NCI-H748 treated with DMSO at 0.1 percent for 48 hours (cell line): ENCODE measurements at places on chromosomes 3 and 15.

DNA sequence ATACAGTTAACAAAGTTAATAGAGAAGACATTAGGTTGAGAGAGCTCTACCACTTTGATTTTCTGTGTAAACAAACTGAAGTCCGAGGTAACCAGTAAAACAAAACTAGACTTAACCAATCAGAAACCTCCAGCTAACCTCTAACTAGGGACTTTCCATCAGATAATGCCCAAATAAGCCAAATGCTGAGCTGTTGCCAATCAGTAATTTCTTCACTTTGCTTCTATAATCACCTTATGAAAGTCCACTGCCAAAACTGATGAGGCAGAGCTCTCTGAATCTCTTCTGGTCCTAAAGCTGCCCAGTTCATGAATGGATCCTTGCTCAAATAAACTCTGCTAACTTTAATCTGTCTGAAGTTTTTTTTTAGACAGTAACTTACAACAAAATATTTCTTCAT is 448.0 kb upstream of the NECTIN3 start:
- DNase-seq = no peak

GRCh38 chr3:183313351-183313750 is 60.3 kb downstream of the B3GNT5 start:
- DNase-seq = no peak

- DNase-seq = no peak
These were observed 4.3 kb downstream of the RBP1 start for GRCh38 chr3:139534992-139535879.

GRCh38 chr15:57824186-57824585 is 117.7 kb downstream of the POLR2M start:
- no peak for DNase-seq

GRCh38 chr15:88695691-88696251 is 57.0 kb downstream of the ISG20 start:
- DNase-seq = no peak

- DNase-seq = no peak
These were observed 44.0 kb downstream of the PLSCR2 start for GRCh38 chr3:146425341-146425740.

DNA sequence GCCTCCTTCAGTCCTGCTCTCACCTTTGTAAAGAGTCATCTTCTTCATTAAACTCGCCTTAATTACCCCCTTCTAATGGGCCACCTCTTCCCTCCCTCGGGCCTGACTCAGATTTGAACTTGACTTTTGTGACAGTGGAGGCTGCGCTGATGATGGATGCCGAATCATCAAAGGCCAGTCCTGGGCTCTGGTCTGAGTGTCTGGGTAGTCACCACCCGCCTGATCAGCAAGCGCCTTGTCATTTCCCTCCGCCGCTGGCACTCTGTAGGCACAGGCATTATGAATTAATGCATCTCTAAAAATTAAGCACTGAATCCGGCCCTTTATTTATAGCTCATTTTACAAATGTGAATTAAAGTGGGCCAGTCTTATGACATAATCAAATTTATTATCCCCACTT is 116.7 kb upstream of the PROK2 start:
- no peak for DNase-seq

GRCh38 chr3:184077881-184078280 is 19.0 kb upstream of the HTR3E start:
- no peak for DNase-seq

DNA sequence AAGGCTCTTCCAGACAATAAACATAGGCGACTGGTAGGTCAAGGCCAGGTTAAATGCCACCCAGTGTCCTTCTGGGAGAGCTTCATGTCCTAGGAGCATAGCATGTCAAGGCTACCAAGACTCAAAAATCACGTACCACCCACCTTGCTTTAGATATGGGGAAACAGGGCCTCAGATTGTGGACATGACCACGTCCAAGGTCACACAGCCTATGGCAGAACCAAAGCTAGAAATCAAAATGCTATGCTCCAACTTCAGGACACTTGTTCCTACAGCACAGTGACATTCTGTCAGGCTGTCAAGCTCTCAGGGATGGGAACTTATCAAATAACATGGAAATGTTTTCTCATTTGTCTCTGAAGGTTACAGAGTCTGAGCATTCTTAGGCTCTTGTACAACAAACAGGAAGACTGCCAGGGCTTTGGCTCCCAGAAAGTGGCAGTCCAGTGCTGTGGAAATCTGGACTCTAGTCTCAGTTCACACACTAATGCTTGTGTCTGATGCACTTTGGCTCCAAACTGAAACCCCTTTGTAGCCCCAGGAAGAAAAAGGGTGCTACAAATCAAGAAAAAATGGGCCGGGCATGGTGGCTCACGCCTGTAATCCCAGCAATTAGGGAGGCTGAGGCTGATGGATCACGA is 170.4 kb upstream of the LPP start:
- DNase-seq = no peak

DNA sequence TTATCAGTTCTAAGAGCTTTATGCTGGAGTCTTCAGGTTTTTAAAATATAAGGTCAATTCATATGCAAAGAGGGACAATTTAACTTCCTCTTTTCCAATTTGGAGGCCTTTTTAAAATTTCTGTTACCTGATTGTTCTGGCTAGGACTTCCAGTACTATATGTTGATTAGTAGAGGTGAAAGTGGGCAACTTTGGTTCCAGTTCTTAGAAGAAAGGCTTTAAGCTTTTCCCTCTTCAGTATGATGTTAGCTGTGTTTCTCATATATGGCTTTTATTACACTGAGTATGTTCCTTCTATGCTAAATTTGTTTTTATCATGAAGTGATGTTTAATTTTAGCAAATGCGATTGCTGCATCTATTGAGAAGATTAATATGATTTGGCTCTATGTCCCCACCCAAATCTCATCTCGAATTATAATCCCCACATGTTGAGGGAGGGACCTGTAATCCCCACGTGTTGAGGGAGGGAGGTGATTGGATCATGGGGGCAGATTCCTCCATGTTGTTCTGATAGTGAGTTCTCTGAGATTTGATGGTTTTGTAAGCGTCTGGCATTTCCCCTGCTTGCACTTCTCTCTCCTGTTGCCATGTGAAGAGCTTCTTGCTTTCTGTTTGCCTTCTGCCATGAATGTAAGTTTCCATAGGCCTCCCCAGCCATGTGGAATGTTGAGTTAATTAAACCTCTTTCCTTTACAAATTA is 33.8 kb downstream of the FAIM start:
- no peak for DNase-seq

GRCh38 chr15:85582131-85583079 is 202.0 kb downstream of the AKAP13 start:
- DNase-seq = no peak

GRCh38 chr3:98185180-98185579 is 18.7 kb downstream of the OR5H15 start:
- DNase-seq = no peak

GRCh38 chr3:138065949-138066348 is 49.5 kb downstream of the DZIP1L start:
- DNase-seq = no peak

GRCh38 chr15:29476503-29477080 is 207.0 kb upstream of the NSMCE3 start:
- DNase-seq = no peak

DNA sequence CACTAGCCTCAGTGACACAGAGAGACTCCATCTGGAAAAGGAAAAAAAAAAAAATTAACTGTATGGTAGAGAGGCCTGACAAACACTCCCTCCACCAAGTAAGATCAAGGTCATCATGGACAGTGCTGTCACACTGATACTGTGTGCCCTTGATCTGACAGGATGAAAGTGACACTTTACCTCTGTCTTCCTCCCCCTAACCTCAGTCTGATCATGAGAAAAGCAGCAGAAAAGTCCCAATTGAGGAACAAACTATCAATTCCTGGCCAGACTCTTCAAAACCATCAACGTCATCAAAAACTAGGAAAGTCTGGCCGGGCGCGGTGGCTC is 26.7 kb downstream of the PGPEP1L start:
- DNase-seq = no peak

- no peak for DNase-seq
These were observed 63.0 kb downstream of the ADAMTS17 start for GRCh38 chr15:100278596-100279380.

- no peak for DNase-seq
These were observed 100.3 kb downstream of the FNDC3B start for GRCh38 chr3:172139528-172140276.

DNA sequence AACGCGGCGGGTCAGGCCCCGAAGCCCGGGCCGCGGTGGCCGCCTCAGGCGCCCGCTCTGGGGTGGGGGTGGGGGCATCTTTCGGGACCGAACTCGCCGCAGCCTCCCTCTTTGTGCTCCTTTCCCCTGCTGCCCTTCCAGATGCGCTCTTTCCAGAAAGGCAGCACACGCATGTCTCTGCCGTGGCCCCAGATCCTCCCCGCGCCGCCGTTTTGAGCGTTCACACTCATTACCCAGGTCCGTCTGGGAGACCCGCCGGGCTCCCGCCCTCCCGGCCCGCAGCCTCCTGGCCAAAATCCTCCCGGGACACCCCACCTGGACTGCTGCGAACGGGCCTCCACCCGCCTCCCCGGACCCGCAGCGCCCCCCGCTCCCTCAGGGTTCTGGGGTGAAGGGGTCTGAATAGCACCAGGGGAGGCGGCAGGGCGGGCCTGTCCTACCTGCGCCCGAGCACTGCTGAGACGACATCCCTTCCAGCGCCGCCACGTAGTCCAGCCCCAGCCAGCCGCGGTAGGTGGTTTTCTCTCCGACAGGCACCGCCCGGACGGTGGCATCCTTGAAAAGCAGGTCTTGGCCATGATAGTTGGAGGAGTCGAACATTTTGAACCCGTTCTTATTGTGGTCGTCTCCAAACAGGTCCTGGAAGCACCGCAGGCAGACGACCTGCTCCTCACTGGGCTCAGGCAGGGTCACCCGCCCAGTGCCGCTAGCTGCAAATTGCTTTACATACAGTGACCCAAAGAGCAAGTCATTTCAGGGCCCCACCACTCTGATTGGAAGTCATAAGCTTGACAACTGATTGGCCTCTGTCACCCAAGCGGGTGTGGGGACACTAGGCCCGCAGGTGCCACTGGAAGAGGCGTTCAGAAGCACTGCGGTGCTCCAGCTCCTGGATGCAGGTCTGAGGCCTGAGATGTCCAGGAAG is 25.9 kb downstream of the MELTF start:
- no peak for DNase-seq

- DNase-seq = peak; percentile 18
These were observed 562.8 kb downstream of the NR2F2 start for GRCh38 chr15:96893159-96893906.

- no peak for DNase-seq
These were observed 61.4 kb downstream of the BFSP2 start for GRCh38 chr3:133461291-133461690.

- DNase-seq = no peak
These were observed 1.2 kb downstream of the CACNA2D2 start for GRCh38 chr3:50502225-50502583.

- DNase-seq = no peak
These were observed 101.2 kb downstream of the NFKBIZ start for GRCh38 chr3:101950510-101950909.
